ENCODE measurements at places on chromosomes 3 and 15.

DNA sequence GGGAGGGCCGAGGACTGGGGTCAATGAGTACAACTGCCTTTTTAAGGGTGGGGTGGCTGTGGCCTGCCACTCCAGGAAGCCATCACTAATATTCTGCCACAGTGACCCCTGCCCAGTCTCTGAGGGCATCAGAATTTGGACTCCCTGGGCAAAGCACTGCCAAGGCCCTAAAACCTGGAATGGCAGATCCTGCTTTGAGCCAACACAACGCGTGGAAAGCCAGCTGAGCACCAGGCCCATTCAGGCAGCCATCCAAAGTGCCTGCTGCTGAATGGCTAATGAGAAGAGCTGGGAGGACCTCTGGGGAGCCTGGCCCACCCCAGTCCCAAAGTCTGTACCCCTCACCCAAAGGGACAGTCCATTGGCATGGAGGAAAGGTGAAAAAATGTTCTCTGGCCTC is 5.0 kb downstream of the TWF2 start:
- DNase-seq, result no peak

GRCh38 chr3:71144525-71145253 is 438.8 kb downstream of the FOXP1 start:
- no peak for DNase-seq

- no peak for DNase-seq
Observed at GRCh38 chr3:32089476-32089875, 16.9 kb upstream of the GPD1L start.

DNA sequence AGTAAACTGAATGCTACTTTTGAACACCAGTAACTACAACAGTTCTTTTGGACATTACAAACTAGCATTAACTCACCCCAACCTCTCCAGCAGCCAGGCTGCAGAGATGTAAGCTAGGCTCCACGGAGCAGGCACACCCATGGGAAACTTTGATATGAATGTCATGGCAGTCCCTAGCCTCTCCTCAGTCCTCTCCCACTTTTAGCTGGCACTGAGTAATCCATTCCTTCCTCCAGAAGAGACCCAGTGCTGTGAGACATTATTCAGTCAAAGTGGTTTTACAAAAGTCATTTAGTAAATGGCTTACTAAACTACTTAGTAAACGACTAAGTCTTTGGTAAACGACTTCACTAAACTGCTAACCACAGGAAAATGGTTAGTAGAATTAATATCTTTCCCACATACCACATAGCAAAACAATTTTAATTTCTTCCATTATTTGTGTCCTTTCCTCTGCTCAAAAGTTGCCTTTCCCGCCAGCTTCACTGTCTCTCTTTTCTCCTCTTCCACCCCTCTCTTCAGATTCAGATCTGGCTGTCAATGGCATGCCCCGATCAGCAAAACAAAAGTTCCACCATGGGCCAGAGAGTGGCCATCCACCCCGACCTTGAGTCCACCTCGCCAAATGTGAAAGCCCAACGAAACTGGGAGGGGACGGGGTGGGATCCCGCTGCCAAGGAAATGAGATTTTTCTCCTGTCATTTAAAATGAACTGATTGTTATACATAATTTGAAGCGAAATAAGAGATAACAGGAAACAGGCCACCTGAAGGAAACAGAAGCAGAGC is 67.5 kb upstream of the TJP1 start:
- no peak for DNase-seq

DNA sequence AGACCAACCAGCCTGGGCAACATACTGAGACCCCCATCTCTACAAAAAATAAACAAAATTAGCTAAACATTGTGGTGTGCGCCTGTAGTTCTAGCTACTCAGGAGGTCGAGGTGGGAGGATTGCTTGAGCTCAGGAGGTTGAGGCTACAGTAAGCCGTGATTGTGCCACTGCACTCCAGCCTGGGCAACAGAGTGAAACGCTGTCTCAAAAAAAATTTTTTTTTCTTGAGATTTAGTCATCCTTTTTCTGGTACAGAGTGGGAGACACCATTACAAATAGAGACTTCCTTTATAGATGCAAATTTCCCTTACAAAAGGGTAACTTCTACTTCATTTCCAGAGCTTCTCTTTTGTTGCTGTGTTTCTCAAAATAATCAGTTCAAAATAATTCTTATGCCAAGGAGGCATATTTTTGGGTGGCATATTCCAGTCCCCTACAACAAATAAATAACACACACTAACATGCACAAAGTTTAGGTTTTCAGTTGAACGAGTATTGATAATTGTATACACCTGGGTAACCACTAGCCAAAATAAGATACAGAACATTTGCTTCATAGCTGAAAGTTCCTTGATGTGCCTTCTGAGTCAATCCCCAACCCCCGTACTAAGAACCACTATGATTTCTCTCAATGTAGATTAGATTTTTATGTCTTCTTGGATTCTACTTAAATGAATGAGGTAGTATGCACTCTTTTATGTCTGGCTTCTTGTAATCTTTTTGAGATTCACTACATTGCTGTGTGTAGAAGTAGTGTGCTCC is 248.9 kb upstream of the PROK2 start:
- DNase-seq, result no peak

DNA sequence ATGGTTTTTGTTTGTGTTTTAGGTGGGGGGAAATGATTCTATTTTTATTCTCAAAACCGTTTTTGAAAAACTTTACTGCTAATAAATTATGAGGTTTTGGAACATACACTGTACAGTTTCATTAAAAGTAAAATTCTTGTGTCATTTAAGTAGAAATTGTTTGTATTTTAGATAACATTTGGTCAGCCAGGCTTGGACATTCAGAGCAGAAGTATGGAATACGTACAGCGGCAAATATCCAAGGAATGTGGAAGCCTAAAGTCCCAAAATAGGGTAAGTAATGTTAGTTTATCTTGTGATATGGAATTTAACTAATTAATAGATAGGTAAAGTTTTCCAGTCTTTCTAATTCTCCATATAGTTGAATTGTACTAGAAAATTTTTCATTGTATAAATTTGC is 96.6 kb downstream of the SPRED1 start:
- DNase-seq, result no peak

DNA sequence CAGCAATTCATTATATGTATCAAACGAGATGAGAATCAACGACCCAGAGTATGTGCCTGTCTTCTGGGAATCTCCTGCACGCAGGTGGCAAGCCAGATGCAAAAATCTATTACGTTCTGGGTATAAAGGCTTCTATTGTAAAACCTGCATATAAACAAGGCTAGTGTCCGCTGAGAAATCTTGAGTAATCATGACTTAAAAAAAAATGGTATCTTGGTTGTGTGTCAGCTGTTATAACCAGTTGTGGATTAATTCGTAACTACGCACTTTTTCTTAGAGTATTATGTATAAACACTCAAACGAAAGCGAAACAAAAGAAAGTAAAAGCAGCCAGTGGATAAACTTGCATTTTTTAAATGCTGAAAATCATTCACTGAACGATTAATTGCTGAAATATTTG is 509.1 kb downstream of the RSL24D1 start:
- DNase-seq, result no peak

DNA sequence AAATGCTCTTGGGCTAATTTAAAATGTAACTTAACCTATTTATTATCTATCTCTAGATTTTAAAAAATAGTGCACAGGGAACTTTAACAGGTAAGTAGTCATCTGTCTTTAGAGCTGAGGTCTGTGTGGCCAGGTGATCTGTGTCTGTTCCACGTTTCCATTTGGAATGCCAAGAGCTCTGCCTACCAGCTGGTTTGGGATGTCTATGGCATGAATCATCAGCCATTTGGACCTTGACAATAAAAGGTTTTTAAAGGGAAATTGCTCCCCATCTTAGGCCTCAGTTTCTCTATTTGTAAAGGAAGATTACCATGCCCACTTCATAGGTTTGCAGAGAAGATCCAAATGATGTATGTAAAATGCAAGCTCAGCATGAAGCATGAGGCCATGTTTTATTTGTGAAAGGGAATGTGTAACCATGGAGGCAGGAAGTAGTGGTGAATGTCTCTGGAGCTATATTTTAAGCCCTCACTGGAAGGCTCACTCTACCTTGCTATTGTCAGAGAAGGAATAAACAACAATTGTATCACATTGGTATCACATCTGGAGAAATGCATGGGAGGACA is 548.1 kb upstream of the LMCD1 start:
- DNase-seq, result no peak

- DNase-seq, result no peak
Observed at GRCh38 chr3:48634661-48635221, 520 bp downstream of the SLC26A6 start.

GRCh38 chr3:72143322-72143721 is 358.4 kb upstream of the PROK2 start:
- DNase-seq, result no peak

GRCh38 chr3:87828046-87828445 is 230.8 kb downstream of the CGGBP1 start:
- DNase-seq, result no peak

GRCh38 chr3:37347941-37348340 is 173.6 kb upstream of the LRRFIP2 start:
- no peak for DNase-seq

- DNase-seq, result no peak
Observed at GRCh38 chr3:38613426-38613825, 36.1 kb downstream of the SCN5A start.

DNA sequence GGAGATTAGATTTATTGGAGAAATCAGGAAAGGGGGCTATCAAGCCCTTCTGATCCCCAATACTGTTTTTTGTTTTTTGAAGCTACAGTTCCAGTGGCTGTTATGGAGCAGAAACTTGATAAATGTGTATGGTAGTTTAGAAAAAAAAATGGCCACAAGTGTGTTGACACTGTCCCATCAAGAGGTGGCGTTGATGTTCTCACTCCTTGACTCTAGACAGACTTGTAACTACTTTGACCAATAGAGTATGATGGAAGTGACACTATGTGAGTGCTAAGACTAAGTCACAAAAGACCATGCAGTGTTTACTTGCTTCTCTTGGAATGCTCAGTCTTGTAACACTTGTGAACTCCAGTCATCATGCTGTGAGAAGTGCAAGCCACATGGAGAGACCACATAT is 356.7 kb downstream of the PDCD6IP start:
- no peak for DNase-seq

DNA sequence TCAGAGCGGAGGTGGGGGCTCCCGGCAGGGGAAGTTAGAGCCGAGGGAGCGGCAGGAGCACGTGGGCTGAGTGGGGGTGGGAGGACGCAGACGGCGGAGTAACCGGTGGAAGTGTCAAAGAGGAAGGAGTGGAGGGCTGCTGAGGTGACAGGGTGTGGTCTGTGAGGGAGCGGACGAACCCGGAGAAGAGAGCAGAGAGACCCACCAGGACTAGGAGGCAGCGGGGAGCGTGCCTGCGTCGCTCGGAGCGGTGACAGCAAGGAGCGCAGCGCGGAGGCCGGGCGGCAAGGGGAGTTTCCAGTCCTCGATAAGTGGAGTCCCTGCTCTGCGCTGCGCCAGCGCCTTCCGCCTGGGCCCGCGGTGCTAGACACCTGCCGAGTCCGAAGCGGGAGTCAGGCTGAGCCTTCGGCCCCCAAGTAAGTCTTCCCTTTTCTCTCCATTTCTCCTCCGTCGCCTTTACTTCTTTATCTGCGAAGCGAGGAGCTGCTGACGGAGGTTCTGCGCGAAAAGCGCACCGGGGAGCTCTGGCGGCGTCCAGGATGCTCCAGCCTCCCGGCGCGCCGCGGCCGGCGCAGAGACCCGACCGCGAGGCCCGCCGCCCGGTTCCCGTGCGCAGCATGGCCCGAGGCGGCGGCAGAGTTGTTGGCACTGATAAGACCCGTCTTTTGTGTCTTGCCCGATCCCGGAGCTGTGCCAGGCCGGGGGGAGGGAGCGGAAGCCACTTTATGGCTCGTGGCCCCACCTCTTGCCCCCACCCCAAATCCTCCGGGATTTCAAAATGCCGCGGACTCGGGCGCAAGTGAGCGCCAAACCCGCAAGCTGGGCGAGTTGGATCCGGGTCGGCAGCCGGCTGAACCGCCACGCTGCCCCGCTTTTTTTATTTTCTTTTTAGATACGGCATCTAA is 533.0 kb upstream of the SEMA6D start:
- DNase-seq, result no peak

GRCh38 chr15:70410371-70410985 is 312.8 kb upstream of the TLE3 start:
- DNase-seq, result no peak

- no peak for DNase-seq
Observed at GRCh38 chr3:177353140-177353539, 155.9 kb upstream of the TBL1XR1 start.

DNA sequence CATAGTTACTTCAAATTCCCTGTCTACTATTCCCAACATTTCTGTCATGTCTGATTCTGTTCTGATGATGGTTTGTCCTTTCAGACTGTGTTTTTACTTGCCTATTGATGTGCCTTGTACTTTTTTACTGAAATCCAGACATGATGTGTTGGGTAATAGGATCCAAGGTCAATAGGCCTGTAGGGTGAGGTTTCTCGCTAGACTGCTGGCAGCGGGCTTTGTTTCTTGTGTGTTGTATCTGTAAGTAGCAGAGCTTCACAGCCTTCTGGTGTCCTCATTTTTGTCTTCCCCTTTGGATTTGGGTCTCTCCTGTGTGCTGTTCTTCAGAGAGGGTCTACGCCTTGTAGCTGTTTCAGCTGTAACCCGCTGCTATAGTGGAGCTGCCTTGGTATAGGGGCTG is 140.3 kb downstream of the GABRG3 start:
- DNase-seq, result no peak

GRCh38 chr3:52022323-52023100 is 26.8 kb upstream of the RPL29 start:
- DNase-seq, result no peak

DNA sequence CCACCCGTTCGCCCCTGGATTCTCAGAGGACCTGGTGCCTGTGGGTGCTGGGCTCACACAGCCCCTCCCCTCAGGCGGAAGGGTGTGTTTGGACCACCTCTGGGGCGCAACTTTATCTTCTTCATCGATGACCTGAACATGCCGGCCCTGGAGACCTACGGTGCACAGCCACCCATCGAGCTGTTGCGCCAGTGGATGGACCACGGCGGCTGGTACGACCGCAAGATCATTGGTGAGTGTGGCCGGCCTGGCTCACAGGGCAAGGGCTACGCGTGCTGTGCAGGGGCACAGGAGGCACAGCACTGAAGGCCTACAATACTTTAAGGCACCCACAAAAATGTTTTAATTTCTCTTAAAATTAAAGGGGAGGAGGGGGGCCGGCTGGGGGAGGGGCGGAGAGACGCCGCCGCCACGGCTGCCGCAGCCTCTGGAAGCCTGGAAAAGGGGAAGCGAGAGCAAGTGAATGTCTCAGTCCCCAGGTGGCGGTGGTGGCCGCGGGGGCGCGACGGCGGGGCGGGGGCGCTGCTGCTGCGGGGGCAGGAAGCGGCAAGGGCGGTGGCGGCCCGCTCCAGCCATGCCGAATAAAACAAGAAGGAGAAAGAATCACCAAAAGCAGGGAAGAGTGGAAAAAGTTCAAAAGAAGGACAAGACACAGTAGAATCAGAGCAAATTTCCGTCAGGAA is 56.8 kb downstream of the DNAH1 start:
- no peak for DNase-seq

- DNase-seq, result no peak
Observed at GRCh38 chr15:46258056-46258455, 623.2 kb downstream of the SQOR start.

DNA sequence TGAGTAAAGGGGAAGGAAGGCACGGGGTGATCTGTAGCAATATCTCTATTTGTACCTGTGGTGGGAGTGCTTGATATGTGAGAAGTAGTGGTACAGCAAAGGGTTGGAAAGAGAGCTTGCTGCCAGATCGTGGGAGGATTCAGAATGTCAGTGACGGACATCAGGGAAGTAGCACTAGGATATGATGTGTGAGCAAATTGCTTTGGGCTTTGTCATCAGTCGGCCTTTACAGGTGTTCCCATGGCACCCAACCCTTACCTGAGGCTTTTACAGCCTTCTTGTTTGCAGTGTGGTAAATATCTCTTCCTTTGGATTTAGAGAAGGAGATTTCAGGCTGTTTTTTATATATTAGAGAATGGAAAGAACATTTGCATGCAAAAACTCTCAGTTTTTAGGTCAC is 29.8 kb downstream of the IL1RAP start:
- no peak for DNase-seq

- DNase-seq, result no peak
Observed at GRCh38 chr3:57140894-57141293, 24.3 kb downstream of the IL17RD start.
